Activated naive CD8-positive, alpha-beta T cell treated with anti-CD3 and anti-CD28 coated beads, Interleukin-2, amount 10 ng/mL, durations not matched to agents 7 days and 5 days (primary cell): ENCODE measurements at places on chromosomes 3 and 15.

DNA sequence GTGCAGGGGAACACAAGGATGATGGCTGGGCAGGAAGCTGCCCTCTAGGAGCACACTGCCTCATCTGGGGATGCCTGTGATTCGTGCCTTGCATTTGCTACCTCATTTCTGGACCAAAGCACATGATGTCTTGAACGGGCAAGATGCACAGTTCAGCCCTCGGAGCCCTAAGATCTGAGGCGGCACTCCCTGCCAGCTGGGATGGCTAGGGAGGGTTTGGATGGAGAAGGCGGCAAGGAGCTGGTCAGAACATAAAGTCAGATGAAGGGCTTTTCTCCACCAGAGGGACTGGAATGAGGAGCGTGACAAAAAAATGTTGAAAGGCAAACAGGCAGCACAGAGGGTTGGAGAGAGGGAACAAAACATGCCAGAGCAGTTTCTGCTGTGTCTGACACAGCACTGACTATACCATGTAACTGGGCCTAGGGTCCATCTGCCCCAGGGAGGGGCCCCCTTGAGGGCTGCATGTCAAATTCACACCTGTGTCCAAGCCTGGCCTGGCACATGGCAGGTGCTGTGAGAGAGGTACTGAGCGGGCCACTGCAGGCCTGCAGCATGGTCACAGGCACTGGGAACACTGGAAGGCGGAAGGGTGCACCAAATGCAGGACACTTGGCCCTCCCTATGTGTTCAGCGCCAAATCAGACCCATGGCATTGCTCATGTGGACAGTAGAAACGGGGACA is 21.7 kb downstream of the TMEM43 start:
- DNase-seq: no peak

GRCh38 chr3:87272718-87273341 is 3.6 kb downstream of the POU1F1 start:
- no peak for DNase-seq

- no peak for DNase-seq
Measured at GRCh38 chr15:44545913-44546802, 9.2 kb downstream of the EIF3J start.

GRCh38 chr15:91308199-91308598 is 208.1 kb downstream of the SV2B start:
- no peak for DNase-seq

- DNase-seq: no peak
Measured at GRCh38 chr15:55322467-55322866, 3.4 kb downstream of the PIGB start.

DNA sequence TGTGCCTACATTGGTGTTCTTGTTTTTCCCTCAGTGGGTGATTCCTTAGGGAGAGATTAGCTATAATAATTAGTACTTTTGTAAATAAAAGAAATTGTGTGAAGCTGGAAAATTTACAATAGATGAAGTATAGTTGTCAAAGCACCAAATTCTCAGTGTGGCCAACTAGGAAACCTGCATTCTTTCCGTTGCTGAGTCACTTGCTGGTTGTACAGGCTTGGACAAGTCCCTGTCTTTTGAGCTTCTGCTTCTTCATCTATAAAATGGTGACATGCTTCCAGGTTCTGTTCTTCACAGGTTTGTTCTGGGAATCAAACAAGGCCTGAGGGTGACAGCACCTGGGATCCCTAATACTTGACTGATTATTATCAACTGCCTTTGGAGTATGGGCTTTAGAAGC is 184.1 kb upstream of the HES1 start:
- DNase-seq: no peak

DNA sequence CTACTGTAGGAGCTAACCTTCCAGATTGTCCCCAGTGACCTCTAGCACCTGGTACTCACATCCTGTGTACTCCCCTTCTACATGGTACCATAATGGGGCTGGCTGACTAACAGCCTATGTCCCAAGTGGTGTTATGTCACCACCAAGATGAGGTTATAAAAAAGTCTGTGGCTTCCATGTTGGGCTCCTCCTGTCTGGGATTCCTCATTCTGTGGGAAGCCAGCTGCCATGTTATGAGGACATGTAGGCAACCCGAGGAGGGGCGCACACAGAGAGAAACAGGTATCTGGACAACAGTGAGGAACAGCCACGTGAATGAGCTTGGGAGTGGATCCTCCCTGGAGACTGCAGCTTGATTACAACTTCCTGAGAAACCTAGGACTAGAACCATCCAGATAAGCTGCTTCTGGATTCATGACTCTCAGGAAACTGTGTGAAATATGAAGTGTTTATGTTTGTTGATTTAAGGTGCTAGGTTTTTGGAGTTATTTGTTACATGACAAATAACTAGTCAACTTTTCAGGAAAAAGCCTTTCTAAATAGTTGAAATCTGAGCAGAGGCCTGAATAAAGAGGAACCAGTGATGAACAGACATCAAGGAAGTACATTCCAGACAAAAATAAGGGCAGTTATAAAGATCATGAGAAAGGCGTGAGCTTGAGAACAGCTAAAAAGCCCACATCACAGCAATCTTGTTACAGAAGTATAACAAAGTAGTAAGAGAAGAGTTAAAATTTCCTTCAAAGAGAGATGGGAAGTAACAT is 21.7 kb downstream of the GOLIM4 start:
- no peak for DNase-seq

DNA sequence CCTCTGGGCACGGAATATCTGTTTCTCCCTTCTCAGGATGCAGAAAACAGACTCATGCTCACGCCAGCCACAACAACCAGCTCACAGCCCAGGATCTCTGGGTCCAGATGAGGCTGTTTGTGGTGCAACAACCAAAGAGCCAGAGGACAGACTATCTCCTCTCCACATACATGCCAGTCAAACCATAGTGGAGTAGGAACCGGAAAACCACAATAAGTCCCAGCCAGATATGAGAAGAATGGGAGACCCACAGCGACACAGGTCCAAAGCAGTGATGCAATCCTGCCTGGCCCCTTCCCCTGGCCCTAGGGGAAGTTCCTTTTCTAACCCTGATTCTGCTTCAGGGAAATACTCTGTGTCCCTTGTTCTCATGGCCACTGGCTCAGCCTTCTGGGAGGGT is 27.6 kb downstream of the MEX3B start:
- DNase-seq: no peak

DNA sequence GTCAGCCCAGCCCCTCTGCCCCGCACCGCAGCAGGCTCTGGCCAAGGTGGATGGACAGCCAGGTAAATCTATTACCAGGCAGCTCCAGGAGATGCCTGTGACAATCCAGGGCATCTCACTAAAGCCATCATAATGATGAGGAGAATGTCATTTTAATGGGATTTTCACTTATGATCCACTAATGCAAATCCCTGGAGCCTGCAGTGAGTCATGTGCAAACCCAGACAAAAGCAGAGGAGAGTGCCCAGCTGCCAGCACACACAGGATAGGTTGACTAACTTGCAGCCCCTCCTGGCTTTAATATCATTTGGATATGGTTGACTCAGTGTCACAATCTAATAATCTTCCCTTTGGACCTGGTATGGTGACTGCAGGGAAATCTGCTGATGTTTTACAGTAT is 206.9 kb upstream of the TRIM42 start:
- no peak for DNase-seq

- DNase-seq: no peak
Measured at GRCh38 chr15:52394118-52394517, 98.5 kb upstream of the MYO5C start.

- no peak for DNase-seq
Measured at GRCh38 chr3:179018808-179019207, 52.8 kb downstream of the ZMAT3 start.
